Fibroblast of skin of scalp (primary cell): ENCODE measurements at places on chromosomes 12 and 14.
A peak's percentile ranks its signal among the peaks of the same experiment; 100 is the strongest.

DNA sequence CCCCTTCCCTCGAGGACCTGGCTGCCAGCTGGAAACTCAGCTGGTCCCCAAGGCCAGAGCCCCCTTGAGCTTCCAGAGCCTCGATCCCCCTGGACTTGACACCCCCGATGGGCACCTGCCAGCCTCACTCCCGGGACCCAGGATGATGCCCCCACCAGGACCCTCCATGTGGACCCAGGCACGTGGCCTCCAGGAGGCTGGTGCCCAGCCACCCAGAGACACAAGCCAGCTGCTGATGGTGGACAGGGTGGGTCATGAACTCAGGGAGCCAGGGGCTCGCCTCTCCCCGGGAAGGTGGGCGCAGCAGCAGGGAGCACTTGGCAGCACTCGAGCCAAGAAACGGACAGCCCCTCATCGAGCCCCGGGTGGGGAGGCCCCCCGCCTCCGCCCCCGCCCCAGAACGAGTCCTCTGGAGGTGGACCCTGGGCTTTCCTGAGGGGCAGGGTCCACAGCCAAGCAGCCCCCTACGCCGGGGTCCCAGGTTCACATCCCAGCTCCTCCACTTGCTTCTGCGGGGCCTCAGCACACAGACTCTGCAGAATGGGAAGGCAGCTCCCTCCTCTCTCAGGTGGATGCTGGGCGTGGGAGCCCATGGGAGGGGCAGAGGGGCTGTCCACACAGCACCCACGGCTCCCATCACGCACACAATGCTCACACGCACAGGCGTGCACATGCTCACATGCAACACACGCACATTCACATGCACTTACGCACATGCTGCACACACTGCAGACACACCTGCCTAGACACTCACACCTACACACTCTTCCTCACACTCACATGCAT, 12.1 kb downstream of the C14orf180 start:
- no peak for DNase-seq

GRCh38 chr12:34397591-34398365, 375.5 kb downstream of the ALG10 start:
- no peak for DNase-seq

DNA sequence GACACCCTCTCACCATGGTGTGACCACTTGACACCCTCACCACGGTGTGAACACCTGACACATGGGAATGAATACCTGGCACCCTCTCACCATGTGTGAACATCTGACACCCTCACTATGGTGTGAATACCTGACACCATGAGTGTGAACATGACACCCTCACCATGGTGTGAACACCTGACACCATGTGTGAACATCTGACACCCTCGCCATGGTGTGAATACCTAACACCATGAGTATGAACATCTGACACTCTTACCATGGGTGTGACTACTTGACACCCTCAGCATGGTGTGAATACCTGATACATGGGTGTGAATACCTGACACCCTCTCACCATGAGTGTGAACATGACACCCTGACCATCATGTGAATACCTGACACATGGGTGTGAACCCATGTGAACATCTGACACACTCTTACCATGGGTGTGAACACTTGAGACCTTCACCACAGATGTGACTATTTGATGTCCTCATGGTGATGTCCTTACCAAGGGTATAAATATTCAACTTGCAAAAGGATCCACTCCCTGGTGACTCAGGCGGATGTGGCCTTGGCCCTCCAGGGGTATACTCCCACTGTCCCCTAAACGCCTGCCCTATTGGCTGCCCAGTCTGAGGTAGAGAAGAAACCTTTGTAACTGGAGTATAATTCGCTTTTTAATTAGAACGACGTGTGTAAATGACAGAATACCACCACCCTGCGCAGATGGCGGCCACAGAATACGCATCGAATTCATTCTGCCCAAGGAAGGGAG, 29.1 kb downstream of the RFLNA start:
- DNase-seq = no peak

GRCh38 chr12:19894050-19894449, 454.8 kb downstream of the AEBP2 start:
- DNase-seq = peak; percentile 89
